CD4-positive, alpha-beta T cell treated with Interleukin-17A for 1 hour (primary cell): ENCODE measurements at places on chromosomes 11 and 22.

- DNase-seq: no peak
These were observed 163.0 kb downstream of the GRIK4 start for GRCh38 chr11:120674542-120674941.

DNA sequence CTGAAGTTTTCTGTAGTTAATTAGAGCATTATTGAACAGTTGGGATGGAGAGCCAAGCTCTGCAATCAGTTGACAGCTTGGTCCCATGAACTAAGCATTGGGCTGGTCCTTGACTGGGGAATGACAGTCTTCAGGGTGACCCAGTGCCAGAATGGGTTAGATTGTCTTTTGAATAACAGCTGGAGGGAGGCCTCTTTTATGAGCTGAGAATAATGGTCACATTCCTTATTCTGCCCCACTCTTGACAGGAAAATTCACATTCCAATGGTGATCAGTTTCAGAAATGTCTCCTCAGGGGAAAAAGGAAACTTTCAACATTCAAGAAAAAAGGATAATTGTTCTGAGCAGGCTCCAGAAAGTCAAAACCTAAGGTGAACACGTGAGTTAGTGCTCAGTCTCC, 113.9 kb downstream of the KIRREL3 start:
- no peak for DNase-seq

GRCh38 chr11:112223121-112223520, 3.1 kb upstream of the PTS start:
- DNase-seq: no peak

DNA sequence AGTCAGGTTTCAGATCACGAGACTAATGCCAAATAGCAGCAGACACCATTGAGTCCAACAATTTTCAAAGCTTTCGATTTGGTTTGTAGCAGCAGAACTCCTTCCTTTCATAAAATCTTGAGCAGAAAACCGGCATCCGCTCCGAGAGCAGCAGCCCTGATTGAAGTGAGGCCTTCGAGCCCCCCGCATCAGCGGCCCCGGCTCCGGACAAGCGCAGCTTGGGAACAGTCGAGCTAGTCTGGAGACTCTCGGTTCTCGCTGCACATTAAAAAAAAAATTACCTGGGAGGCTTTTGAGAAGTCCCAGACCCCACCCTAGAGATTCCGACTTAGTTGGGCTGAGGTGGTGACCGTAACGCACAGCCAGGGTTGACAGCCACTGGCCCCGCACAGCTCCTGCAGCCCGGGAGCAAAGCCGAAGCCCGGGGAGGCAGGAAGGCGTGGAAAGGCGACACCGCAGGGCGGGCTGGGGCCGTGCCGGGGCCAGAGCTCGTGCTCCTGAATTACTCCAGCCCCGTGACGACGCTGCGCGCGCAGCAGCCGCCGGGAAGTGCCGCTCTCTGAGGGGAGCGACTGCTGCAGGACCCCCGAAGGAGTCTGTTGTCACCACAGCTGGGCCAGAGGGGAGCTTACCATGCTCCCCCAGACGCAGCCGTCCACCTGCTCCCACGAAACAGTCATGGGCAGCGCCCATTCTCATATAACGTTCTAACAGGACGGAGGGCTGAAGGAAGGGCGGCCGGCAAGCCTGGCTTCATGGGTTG, 57.8 kb downstream of the SPATA19 start:
- DNase-seq: no peak

DNA sequence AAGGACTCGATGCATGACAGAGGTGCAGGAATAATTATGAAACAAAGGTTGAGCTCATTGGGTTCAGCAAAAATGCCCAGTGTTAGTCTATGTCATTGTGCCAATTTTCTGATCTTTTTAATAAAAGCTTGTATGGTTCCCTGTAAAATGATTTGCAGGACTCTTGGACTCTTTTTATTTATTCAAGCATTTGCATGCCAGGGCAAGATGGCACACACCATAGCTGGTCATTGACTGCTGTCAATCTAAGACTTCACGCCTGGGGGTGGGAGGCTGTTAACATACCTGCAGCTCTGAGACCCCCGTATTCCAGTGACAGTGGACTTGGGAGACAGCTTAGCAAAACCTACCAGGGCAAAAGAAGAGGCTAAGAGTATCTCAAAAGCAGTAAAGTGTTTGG, 32.0 kb upstream of the ANO1 start:
- no peak for DNase-seq

- no peak for DNase-seq
These were observed 1.8 kb upstream of the ANKK1 start for GRCh38 chr11:113385749-113386148.

DNA sequence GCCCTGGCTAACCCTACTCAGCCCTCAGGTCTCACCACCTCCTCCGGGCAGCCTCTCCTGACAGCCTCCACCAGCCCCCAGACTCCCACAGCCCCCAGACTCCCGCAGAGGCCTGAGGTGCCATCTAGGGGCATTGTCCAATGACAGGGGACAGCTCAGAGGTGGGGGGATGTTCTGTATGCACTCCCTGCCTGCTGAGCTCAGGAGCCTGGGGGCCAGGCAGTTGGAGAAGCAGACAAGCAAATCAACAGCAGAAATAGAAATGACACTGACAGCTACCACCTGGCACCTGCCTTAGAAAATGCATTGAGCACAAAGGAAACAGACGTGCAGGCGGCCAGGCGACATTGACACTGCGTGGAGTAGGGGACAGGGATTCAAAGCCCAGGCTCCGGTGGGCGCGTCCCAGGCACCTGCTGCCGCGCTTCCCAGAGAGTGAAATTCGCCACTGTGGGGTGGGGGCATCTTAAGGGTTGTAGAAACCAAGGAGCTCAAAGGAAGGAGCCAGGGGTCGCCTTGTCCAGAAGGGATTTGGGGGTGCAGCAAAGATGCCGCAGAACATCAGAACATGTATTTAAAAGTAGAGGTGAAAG, 22.5 kb upstream of the WNT7B start:
- DNase-seq: no peak
